ENCODE measurements at places on chromosomes 1 and 21.

DNA sequence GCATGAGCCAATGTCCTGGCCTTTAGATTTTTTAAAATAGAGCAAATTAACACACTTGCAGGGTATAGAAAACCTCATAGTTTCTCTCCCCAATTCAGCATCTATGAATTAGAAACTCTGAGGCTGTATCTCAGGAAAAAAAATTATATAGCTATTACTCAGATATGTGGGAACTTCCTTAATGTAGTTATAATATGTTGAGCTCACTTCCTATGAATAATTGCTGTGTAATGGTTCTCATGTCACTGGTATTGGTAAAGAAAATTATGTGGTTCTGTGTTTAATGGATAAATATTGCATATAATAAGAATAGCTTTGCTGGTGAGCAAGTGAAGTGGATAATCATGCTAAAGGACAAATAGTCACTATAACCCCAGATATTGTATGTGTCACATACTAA, 2019.8 kb downstream of the NCAM2 start:
- DNase-seq: no peak

- no peak for DNase-seq
These were observed 21.6 kb downstream of the DRAXIN start for GRCh38 chr1:11713095-11713494.

DNA sequence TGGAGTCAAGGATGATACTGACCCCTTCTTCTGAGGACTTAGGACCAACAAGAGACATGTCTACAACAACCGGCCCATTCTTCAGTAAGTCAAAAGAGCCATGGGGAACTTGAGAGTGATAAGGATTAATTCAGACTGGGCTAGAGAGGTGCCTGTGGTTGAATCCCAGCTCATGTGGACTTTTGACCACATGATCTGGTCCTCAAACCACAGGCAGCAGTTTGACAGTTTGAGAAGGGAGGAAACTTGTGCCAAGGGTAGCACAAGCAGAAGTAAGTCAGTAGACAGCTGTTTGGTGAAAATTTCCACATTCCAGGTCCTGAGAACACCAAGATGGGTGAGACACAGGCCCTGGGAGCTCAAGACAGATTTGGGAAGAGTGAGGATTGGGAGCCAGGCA, 19.8 kb downstream of the SH3BP5L start:
- DNase-seq: no peak

DNA sequence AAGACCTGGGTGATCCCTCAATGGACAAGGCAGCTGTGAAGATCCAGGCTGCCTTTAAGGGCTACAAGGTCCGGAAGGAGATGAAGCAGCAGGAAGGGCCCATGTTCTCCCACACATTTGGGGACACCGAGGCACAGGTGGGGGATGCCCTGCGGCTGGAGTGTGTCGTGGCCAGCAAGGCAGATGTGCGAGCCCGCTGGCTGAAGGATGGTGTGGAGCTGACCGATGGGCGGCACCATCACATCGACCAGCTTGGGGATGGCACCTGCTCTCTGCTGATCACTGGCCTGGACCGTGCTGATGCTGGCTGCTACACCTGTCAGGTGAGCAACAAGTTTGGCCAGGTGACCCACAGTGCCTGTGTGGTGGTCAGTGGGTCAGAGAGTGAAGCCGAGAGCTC, 85.2 kb downstream of the TRIM11 start:
- no peak for DNase-seq

DNA sequence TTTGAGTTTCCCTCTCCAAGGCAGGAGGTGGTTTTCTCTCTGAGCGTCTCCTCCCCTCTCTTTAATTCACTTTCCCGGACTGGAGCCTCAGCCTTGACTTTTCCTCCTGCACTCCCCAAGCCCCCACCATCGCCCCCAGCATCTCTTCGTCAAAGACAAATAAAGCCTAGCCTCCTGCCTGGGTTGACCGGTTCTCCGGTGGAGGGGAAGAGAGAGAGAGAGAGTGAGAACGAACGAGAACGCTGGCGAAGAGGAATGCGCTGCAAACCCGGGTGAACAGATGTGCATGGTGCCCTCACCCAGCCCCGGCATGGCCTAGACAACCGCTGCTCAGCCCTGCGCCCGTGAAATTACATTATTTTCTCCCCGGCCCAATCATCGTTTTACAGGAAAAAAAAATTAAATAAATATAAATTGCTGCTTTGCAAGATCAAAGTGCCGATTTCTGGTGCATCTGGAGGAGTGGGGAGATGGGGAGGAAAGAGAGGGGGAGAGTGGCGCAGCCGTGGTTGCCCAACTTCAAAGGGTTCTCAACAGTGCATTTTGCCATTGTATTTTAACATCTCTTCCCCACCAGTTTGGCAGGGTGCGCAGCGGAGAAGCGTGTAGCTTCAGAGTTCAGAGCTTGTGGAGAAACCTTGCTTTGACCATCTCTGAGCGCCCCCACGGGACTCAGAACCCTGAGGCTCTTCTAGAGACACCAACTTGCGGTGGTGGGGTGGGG, 11.4 kb upstream of the TBX15 start:
- DNase-seq: no peak

DNA sequence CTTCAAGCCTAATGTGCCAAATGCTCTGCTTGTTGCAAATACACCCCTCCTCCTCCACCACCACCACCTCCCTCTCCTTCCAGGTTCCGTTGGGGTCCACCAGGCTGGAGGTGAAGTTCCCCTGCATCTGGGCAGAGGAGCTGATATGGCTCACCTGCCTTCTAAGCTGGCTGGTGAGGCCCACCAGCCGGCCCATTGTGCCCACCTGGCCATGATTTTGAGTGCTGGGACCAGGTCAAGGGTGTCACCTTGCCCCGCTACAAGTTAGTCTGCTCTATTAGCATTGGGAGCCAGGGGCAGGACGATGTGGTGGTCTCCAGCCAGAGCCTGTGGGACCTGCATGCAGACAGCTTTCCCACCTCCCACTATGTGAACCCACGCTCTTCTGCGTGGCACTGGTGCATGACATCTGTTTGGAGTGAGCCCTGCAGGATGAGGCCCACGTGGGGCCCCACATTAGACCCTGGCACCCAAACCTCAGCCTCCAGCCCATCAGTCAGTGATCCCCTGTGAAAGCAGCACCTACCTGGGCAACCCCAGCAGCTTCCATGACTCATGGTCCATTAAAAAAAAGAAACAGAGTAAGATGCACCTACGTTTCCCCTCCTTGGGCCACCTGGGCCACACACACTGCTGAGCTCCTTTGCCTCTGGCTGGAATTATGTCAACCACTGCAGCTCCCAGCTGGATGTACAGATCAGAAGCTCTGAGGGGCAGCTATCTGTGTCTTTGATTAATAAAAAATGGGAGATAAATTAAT, 15.6 kb upstream of the CDCP2 start:
- DNase-seq: no peak

- DNase-seq: no peak
These were observed 29.6 kb upstream of the PLA2G4A start for GRCh38 chr1:186798960-186799688.

DNA sequence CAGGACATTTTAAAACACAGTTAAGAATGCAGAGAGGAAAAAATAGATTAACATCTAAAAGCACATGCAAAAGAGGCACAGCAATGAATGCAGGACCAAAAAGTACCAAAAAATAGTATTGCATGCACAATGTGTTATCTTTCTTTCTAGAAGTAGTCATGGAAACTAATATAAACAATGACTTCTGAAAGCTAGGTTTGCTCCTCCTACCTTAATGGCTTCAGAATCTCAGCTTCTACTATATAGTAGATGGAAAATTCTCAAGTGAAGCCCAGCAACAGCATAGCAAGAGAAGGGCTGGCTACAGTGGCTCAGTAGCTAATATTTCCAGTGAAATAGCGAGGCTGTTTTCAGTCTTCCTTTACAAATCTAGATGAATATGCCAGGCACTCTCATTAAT, 125.1 kb downstream of the CRB1 start:
- DNase-seq: no peak

GRCh38 chr1:18927082-18927653, 24.8 kb upstream of the ALDH4A1 start:
- DNase-seq: no peak

DNA sequence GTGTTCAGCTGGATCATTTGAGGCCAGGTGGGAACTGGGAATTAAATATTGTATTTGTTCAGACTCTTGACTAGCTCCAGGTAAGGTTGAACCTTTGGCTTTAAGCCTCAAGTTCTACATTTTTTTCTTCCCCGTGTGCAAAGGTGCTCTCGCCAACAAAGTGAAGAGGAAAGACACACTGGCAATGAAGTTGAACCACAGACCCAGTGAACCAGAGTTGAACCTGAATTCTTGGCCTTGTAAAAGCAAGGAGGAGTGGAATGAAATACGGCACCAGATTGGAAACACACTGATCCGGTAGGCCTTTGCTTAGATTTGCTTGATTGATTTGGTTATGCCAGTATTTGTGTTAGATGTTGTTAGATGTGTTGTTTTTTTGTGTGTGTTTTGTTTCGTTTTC, 25.5 kb upstream of the RCC1 start:
- DNase-seq: no peak

GRCh38 chr1:240343966-240344365, 252.3 kb downstream of the FMN2 start:
- no peak for DNase-seq

DNA sequence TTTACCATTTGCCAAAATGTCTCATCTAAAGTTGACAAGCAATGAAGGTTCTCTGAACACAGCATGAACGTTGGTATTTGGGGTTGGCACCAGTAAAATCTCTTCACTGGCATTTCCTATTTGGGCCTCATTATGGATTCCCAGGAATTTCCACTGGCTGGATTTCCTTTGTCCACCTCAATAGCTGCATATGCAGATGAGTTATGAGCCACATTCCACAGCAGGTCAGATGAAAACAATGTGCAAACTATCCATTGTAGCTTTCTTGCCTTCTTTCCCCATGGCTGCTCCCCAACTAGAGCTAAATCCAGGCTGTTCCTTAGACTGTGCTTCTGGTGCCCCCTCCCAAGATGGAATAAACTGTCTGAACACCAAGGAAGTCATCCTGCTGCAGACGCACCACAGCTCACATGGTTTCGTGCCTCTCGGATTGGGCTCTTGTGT, 168.1 kb upstream of the FGGY start:
- DNase-seq: no peak

- DNase-seq: peak; percentile 52
These were observed 432 bp upstream of the SIM2 start for GRCh38 chr21:36698385-36698980.

DNA sequence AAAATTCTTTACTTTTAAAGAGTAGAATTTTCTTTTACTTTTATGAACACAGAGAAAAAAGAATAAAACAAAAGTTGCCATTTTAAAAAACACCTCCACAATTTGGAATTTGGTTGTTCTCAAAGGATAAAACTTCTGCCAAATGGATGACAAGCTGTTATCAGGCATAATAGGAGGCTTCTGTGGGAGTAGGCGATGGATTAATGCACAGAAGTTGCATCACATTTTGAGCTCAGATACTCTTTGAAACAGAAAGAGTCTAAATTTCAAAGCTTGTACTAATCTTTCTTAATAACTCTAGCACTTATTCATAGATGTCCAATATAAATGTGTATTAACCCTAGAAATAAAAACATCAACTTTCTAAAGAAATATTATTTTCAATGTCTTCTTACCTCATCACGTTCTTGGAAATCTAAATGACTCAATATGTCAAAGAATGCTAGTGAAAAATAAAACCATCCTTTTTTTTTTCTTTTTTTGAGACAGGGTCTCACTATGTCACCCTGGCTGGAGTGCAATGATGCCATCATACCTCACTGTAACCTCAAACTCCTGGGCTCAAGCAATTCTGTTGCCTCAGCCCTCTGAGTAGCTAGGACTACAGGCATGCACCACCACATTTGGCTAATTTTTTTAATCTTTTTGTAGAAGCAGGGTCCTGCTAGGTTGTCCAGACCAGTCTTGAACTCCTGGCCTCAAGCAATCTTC, 112.8 kb upstream of the USP25 start:
- no peak for DNase-seq

DNA sequence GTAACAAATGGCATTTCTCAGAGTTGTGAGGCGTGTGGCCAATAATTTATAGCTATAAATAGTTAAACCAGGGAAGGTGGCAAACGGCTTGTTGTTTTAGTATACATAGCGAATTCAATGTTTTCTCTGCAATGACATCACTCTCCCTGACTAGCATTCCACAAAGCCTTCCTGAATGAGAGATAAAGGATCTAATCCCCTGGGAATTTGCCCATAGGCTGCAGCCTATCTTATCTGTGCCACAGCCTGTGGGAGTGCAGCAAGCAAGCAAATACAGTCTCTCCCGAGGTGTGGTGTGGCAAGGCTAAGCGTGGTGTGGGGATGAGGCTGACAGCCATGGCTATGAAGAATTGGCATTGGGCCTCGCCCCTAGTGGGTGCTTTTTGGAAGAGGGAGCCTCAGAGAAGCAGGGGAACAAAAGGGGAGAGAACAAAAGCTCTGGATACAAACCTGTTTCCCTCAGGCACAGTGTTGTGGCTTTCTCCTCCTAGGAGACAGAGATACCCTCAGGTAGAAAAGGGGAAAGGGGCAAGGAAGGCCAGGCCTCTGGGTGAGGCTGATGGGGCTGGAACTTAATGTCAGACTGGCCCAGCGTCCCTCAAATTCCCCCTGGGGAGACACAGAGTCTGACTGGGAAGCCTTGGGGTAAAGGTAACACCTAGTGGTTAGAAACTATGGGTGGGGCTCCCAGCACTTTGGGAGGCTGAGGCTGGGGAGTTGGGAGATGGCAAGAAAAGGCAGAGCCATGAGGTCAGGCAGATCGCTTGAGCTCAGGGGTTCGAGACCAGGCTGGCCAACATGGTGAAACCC, 8.9 kb downstream of the TAGLN2 start:
- DNase-seq: peak; percentile 65

- no peak for DNase-seq
These were observed 22.4 kb upstream of the ACTN2 start for GRCh38 chr1:236663934-236664333.

DNA sequence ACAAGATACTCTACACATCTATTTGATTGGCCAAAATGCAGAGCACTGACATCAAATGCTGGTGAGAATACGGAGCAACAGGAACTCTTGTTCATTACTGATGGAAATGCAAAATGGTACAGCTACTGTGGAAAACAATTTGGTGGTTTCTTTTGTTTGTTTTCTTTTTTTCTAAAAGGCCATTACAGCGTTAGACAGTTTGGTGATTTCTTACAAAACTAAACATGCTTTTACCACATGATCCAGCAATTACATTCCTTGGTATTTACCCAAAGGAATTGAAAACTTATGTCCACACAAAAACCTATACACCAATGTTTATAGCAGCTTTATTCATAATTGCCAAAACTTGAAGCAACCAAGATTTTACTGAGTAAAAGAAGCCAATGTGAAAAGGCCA, 66.4 kb upstream of the FBXO28 start:
- DNase-seq: no peak

DNA sequence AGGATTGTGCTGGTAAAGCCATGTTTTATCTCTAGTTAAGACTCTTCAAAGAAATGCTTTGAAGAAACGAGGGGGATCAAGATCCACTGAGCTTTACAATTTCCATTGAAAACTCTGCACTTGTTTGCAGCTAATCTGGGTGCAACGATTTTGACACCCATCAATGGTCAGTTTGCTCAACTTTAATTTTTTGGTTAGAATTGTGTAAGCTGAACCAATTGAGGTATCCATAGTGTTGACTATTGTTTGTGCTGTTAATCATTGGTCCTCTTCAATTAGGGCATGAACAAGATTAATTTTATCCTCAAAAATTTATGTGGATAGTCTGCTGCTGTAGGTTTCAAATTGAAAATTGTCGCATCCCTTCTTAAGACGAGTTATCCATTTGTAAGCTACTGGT, 17.7 kb upstream of the PLXNA2 start:
- no peak for DNase-seq

Data from tongue (tissue), 3 donors.